ENCODE measurements at places on chromosomes 11 and 22. TPM values are rescaled to one million over a fixed set of nuclear protein-coding genes. Genes with fewer than 3 reads are reported as not detected.

GRCh38 chr22:20656902-20657836 lies 116.7 kb upstream of the SERPIND1 start:
- no peak for DNase-seq
- H3K27me3 ChIP-seq = peaks cover 77% of the 10 kb centered on the region
- H3K36me3 ChIP-seq = no peaks in the 10 kb centered on the region
- no peak overlapping the region for H3K4me3 ChIP-seq

DNA sequence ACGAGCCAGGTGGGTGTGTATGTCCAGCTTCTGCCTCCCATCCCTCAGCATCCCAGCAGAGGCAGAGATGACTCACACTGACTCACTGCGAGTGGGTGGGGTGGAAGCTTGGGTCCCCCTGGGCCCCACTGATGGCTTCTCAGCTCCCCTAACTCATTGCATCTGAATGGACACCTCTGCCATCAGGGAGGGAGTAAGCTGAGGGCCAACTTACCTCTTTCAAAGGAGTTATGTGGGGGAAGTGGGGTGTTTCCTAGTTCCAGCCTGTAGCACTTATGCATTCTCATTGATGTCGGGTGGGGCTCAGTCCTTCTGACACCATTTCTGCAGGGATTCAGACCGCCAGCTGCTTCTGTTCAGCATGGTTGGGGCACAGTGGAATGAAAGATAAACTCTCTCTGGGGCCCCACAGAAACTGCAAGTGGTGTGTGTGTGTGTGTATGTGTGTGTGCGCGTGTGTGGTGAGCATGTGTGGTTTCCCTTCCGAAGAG lies 1425.8 kb downstream of the TBC1D22A start:
- no peaks in the 10 kb centered on the region for H3K27me3 ChIP-seq
- no peaks in the 10 kb centered on the region for H3K36me3 ChIP-seq
- H3K27ac ChIP-seq = no peak overlapping the region
- no peak for DNase-seq

DNA sequence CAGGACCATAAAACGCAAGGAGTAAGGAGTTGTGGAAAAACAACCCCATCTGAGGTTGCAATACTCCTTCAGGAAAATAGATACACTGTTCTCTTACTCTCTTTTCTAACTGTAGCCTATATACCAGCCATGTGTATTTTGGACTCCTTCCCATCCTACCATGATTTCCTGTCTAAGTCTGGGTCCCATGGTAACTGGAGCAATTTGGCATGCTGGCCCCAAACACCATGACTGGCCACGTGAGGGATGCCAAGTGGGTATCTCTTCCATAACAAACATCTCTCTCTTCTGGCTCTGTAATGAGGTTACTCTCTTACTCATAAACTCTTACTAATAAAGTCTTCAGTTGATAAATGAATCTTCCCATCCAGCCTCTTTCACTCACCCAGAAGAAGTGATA lies 26.5 kb downstream of the ABTB2 start:
- H3K4me1 ChIP-seq = peaks cover 61% of the 10 kb centered on the region
- H3K27me3 ChIP-seq = no peaks in the 10 kb centered on the region
- peak overlapping the region; percentile 81 for H3K27ac ChIP-seq
- H3K4me3 ChIP-seq = no peak overlapping the region
- DNase-seq = no peak

GRCh38 chr11:69008737-69009440 lies 4.2 kb downstream of the MRGPRF start:
- no peak overlapping the region for H3K4me3 ChIP-seq
- H3K36me3 ChIP-seq = peaks cover 11% of the 10 kb centered on the region

The EMSY gene
- 30.0 TPM for total RNA-seq

Data from Calu3 (cell line).